GM04504 (cell line): ENCODE measurements at places on chromosomes 3 and 15.

- DNase-seq, result no peak
Measured at GRCh38 chr3:14275962-14276909, 97.6 kb downstream of the LSM3 start.

GRCh38 chr3:180626844-180627243 lies 24.9 kb downstream of the TTC14 start:
- DNase-seq, result no peak

- DNase-seq, result no peak
Measured at GRCh38 chr15:31516440-31516839, 189.8 kb downstream of the KLF13 start.

DNA sequence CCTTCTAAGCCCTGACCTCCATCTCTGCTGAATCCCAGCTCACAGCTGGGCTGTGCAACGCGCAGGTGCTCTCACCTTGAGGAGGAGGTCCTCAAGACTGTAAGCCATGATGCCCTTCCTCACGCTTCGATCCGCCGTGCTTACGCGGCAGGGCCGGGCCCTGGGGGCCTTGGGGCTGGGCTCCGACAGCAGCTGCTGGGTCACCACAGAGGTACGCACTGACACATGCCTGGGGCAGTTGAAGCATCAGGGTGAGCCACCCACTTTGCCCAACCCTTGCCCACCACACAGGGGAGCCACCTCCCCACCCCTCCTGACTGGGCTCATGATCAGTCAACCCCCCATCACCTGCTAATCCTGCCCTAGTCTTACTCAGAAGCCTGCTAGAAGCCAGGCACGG lies 3.1 kb downstream of the CIDEC start:
- DNase-seq, result no peak

DNA sequence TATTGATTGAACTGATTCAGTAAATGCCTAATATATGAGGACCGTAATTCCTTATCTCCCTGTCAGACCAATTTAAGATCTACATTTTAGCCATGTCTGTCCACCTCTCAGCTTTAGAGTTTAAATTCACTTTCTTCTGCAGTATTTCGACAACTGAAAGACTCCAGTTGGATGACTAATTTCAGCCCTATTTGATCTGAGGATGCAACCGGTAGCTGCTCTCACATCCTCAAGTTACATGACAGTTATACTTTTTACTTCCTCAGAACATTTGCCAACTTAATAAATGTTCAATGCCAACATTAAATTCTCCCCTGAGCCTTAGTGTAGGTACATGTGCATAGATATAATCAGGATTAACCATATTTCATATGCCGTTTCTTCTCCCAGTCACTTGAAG lies 2.5 kb upstream of the HHLA2 start:
- no peak for DNase-seq

- peak; percentile 50 for DNase-seq
Measured at GRCh38 chr3:37779289-37780152, 82.2 kb upstream of the CTDSPL start.

GRCh38 chr3:116445311-116445841 lies at the start of gene LSAMP:
LSAMP (minus strand) TSS chr3:116445487.
- DNase-seq, result no peak

DNA sequence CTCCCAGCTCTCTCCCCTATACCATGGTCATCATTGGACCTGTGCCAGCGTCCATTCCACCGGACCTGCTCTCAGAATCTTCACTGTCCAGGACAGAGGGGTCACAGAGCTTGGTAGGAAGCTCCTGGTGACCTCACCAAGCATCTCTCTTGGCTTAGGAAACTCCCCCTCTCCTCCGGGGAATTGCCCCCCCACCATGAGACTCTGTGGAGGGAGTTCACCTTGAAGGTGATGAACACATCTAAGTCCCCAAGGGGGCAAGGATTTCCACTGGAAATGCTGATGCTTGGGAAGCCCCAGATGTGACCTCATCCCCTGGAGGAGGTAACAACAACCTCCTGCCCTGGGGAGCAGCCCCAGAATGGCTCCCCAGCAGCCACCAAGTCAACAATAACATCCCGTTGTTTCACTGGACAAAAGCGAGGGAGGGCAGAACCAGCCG lies 3.2 kb downstream of the SEMA7A start:
- DNase-seq, result no peak

DNA sequence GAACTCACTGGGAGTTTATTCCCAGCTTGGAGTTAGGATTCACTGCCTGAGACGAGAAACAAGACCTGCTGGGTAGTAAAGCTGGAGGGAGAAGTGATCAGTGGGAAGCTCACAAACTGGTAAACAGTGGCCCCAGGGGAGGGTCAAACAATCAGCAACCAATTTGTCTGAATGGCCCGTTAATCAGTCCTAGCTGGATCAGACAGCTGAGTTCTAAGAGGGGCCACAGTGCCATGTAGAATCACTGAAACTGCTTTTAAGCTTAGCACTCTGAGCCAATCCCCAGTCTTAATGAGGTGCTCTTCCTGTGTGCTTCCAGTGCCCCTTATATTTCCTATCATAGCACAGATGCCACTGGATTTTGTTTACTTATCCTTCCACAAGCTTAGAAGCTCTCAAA lies 591.7 kb downstream of the RSL24D1 start:
- DNase-seq, result no peak
